ENCODE measurements at places on chromosomes 11 and 22. TPM values are rescaled to one million over a fixed set of nuclear protein-coding genes. Genes with fewer than 3 reads are reported as not detected.

GRCh38 chr11:127006311-127006710 is 5.7 kb upstream of the KIRREL3 start:
- no peak for DNase-seq

- no peak for DNase-seq
These were observed 12.5 kb upstream of the CCDC117 start for GRCh38 chr22:28759861-28760560.

DNA sequence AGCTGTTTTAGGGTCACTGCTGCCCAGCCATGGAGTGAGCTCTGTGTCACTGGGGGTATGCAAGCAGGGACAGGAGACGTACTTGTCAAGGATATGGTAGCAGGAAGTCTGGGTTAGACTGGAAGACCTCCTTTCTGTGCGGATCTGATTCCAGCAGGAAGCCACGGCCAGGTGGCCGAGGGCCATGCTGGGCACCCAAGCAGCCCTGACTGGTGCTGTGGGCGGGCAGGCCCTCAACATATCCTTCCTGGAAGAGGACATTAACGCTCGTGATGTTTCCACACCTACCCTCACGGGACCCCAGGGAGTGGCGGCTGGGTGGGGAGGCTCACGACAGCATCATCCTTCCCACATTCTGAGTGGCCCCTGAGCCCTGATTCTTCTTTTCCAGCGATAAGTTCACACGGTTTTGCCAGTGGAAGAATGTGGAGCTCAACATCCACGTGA is 8.7 kb upstream of the ANKRD13D start:
- no peak for DNase-seq

DNA sequence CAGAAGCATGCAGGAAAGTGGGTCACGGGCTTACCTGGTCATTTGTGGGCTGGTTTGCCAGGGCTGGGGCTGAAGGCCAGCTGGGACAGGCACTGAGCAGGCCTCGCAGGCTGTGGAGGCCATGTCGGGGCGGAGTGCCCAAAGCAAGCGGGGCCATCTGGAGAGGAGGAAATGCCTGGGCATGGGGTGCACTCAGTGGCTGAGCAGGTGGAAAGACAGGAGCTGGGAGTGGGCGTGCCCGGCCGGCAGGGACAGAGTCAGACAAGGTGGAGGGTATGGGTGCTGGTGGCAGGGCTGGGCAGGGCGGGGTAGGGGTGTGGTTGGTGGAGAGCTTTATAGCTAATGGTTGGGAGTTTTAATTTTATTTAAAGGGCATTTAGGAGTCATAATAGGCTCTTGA is 27.4 kb downstream of the DAGLA start:
- DNase-seq, result no peak

GRCh38 chr11:72008728-72009127 is 10.0 kb downstream of the IL18BP start:
- no peak for DNase-seq

Gene GDPD4
- not detected for total RNA-seq

Gene PKDREJ
- total RNA-seq, result not detected

Gene OLFML1
- total RNA-seq, result 0.16 TPM

Gene DTX4
- total RNA-seq, result 3.0 TPM

Gene TPH1
- 1.2 TPM for total RNA-seq

Data from T-cell (primary cell).